Astrocyte of the cerebellum (primary cell): ENCODE measurements at places on chromosomes 12 and 14.

- no peak for DNase-seq
These were observed 8.7 kb downstream of the SHMT2 start for GRCh38 chr12:57237932-57238853.

DNA sequence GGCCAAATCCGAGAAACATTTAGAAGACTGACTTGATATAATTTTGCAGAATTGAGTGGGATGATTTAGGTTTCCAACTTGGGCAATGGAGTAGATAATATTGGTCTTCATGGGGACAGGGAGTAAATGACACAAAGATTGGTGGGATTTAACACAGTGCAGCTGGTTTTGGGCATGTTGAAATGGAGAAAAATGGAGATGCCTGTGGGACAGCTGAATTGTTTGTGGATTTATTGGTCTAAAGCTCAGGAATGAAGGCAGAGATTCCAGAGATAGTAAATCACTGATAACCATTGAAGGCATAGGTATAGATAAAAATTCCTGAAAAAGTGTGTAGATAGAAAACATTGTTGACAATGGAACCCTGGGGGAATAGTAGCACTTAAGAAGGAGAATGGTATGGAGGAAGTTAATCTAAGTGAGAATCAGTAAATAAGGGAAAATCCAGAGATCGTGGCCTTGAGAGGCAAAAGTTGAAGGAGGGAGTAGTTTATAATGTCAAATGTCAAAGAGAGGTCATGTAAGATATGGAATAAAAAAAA, 120.9 kb upstream of the ATP2B1 start:
- no peak for DNase-seq

DNA sequence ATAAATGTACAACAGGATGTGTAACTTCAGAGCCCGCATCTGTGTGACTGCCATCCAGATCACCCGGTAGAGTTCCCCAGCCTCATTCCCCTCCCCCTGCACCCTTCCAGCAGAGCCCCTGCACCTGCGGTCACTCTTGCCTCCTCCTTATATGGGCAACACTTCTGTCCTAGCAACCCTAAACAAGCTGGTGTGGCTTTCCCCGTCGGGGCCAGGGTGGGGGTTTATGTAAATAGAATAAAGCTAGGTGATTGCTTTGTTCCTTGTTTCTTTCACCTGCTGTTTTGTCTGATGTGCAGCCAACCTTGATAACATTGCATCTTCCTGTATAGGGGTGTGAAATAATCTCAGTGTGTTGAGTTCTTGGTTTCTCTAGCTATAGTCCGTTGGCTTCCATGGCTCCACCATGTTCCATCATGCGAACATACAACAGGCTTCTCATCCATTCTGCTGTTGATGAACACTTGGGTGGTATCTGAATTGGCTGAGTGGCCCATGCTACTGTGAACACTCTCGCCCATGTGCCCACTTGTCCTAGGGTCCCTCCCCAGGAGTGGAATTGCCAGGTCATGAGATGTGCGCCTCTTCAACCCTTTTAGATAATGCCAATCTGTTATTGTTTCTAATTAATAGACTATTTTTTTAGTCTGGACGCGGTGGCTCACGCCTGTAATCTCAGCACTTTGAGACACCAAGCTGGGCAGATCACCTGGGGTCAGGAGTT, 102.2 kb downstream of the KIF26A start:
- DNase-seq = no peak

DNA sequence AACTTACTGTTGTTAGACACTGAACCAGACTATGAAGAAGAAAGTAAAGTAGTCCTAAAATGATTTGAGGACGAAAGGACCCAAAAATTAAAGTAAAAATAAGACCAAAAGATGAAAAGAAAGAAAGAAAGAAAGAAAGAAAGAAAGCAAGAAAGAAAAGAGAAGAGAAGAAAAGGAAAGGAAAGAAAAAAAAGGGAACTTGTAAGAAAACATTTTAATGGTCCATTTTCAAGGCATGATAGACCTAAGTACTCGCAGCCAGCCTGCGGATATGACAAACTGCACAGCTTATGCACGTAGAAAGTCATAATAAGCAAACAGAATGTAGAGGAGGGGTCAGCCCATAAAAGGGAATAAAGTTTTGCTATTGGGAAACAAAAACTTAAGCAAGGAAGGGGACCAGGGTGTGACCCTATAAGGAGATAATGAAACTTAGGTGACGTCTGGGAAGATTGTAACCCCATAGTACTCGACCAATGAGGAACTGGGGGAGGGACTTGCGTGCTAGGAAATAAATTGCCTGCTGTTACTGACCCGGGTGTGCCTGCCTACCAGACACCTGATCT, 59.7 kb downstream of the APOBEC1 start:
- DNase-seq = no peak

DNA sequence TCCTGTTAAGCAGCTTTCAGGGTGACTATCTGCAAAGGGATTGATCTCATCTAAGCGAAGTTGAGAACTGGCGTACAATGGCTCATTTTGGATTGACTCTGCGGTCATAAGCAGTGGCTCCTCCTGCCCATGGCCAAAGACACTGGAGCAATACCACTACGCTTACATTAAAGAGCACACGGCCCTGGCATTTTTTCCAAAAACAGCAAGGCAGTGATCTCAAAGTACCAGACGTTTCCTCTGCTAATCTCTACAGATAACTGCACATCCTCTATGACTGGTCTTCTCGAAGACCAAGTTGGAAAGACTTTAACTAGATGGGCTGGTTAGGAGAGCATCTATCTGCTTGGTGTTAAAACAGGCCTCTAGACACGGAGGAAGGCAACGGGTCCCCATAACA, 2.7 kb downstream of the PITPNM2 start:
- no peak for DNase-seq

DNA sequence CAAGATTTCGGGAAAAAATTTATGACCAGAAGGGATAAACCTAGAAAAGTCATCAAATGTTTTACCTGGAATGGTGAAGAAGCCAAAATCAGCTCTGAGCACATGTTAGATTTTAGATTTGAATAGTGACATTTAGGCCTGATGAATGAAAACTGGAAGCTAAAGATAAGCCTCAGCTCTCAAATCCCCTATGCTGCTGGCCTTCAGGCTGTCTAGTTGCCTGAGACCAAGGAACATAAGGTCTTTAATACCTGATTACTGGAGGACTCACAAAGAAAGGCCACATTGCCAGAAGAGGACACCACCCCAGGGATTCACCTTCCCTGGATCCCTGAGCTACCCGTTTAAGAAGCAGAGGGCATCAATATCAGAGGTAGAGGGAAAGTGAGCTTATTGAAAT, 56.6 kb downstream of the BCL2L14 start:
- no peak for DNase-seq

- DNase-seq = no peak
These were observed 16.1 kb upstream of the CCDC85C start for GRCh38 chr14:99619835-99620834.

DNA sequence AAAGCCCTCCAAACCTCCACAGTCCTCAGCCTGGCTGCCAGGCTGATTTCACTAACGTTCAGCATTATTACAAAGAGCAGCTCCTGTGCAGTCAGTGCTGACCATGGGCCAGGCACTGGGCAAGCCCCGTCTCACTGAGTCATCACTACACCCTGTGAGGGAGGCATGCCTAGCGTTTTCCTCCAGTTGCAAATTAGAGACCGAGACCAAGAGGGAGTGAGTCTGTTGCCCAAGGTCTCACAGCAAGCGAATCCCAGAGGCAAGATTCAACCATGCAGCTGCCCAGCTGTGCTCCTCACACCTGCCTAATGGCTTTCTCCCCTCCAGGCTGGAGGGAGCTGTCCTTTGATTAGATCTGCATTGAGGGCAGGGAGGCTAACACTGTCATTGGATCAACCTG, 229.3 kb upstream of the LHX5 start:
- DNase-seq = no peak

GRCh38 chr14:40909906-40910305, 696.8 kb upstream of the LRFN5 start:
- no peak for DNase-seq

DNA sequence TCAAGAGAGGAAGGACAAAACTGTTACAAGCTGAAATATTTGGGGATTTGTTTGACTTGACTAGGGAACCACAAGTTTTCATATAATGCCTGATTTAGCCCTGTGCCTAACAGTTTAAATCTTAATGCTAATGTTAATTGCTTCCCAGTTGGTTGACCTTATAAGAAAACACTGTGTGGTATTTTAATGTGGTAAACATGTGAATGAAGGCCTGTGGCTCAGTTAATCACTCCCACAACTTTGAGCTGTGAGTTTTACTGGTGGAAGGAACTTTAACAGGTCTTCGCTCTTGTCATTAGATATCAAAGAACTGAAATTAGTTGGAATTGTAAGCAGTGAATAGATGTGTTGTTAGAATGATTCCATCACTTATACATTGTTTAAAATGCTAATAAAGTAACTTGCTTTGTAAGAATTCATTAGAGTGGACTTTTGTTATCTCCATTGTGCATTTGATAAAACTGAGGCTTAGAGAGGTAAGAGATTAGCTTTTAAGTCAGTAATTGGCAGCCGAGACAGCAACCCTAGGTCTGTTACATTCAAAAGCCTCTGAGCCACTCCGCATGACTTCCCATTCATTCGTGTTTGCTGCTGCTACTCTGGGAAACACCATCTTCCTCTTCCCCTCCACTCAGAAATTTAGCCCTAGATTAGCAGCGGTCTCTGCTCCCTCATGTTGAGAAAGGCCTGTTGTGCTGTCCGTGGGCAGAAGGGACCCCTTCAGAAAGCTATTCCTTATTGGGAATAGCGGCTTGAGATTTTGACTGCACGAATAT, 1.0 kb upstream of the TBK1 start:
- no peak for DNase-seq
